ENCODE measurements at places on chromosomes 2 and 18.

- no peak for DNase-seq
These were observed 5.0 kb downstream of the SIX3 start for GRCh38 chr2:44946372-44947027.

- DNase-seq, result no peak
These were observed 151.4 kb downstream of the LDLRAD4 start for GRCh38 chr18:13369756-13370510.

- no peak for DNase-seq
These were observed 7.9 kb downstream of the SSB start for GRCh38 chr2:169806586-169806985.

DNA sequence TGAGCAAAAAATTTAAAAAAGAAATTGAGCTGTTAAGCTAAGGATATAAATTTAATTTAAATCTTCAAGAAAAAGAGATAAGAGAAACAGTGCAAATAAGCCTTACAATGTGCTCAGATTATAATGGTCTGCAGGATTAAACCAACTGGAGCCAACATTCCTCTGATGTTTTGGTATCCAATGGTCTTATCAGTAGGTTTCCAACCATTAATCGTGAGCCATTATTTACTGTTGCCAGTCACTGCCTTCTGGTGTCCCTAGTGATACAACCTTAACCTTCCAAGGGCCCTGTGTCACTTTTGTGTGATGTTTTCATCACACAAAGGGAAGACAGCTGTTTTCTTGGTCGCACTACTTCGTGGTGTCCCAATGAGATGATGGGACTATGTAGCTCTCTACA is 134.5 kb upstream of the CTAGE1 start:
- DNase-seq, result no peak

DNA sequence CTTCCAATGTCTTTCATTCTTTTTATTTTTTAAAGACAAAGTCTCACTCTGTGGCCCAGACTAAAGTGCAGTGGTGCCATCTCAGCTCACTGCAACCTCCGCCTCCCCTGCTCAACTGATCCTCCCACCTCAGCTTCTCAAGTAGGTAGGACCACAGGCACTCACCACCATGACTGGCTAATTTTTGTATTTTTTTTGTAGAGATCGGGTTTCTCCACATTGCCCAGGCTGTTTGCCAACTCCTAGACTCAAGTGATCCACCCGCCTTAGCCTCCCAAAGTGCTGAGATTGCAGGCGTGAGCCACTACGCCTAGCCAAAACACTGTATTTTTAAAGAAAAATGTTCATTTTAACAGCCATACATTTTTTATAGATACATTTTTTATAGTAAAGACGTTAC is 12.7 kb downstream of the GCKR start:
- DNase-seq, result no peak
